PC-9 (cell line): ENCODE measurements at places on chromosomes 11 and 22.

DNA sequence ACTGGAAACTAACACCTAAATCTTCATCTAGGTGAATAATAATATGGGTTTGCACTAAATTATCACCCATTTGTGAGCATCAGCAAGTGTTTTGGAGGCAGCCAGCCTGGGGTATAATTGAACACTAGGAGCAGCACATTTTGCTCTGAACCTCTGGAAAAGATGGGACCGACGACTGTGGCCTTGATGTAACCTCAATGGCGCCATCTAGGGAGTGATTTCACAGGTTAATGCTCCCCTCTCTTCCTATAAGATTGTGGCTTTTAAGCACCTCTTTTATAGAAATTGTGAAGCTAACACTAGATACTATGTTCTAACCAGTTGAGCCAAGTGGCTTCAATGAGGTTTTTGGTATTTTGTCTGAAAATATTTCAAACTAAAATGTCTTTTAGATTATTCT lies 203.7 kb downstream of the NELL1 start:
- H3K27ac ChIP-seq, result no peak overlapping the region
- H3K4me3 ChIP-seq, result no peak overlapping the region
- peaks cover 19% of the 10 kb centered on the region for H3K27me3 ChIP-seq
- DNase-seq, result no peak

GRCh38 chr22:48373626-48374173 lies 1454.0 kb downstream of the BRD1 start:
- no peak overlapping the region for H3K27ac ChIP-seq
- H3K27me3 ChIP-seq, result peaks cover 98% of the 10 kb centered on the region
- no peak for DNase-seq

DNA sequence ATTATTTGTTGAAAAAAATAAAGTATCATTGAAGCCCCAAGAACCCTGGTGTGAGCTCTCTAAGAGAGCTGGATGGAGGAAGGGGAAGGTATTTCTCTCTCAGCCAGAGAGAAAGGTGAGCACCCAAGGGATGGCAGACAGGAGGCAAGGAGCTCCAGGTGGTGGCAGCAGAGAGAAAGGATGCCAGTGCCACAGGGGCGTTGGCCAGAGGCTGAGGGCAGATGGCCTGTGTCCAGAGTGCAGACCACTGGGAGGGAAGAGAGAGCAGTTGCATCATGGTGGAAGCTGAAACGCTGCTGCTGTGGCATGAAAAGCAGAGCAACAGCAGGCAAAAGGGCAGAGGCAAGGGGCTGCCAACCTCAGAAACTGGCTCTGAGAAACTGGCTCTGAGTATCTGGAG lies 8.5 kb downstream of the SPON1 start:
- no peaks in the 10 kb centered on the region for H3K36me3 ChIP-seq
- H3K4me3 ChIP-seq, result no peak overlapping the region

DNA sequence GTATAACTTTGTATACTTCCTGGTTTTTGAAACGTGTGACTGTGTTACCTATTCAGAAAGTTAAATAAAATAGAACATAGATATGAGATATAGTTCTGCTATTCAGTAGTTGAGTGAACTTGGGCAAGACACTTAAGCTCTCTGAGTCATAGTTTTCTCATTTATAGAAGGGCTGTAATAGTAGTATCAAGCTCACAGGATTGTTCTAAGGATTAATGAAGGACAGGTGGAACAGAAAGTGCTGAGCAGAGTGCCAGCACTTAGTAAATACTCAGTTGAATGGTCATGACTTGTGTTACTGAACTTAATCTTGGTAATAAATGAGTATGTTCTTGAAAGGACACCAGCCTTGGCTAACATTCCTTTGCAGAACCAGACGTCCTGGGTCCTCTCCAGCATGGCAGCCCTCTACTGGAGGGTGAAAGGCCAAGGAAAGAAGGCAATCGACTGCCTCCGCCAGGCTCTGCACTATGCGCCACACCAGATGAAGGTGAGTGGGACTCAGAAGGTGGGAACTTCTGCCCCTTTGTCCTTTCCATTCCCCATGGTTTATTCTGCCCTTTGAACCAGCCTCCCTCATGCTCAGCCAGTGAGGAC lies 131.2 kb downstream of the TTC17 start:
- H3K4me3 ChIP-seq, result no peak overlapping the region
- no peak overlapping the region for H3K27ac ChIP-seq
- H3K4me1 ChIP-seq, result no peaks in the 10 kb centered on the region
- no peak for DNase-seq
- H3K27me3 ChIP-seq, result no peaks in the 10 kb centered on the region
- 0 out of 2 replicates have a peak, but pooled peaks cover 12% of the 10 kb centered on the region for H3K36me3 ChIP-seq

DNA sequence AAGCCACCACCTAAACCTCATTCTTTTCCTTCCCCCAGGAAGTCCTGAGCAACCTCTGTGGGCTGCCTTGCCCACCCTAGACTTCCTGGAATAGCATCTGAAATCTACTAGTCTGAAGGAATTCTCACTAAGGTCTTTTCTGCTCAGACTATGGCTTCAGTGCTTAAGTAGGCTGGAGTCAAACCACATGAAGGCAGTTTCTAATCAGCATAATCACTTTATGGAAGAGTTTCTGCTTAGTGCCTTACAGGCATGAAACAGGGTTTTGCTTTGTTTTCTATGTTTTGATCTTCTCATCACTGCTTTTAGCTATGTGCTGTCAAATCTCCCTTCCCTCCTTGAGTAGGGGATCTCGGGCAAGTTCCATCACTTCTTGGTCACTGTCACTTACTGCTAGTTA lies 117.7 kb downstream of the WT1 start:
- peaks cover 5% of the 10 kb centered on the region; the same call in 1 of the 2 replicates for H3K27me3 ChIP-seq
- H3K4me1 ChIP-seq, result peaks cover 10% of the 10 kb centered on the region

DNA sequence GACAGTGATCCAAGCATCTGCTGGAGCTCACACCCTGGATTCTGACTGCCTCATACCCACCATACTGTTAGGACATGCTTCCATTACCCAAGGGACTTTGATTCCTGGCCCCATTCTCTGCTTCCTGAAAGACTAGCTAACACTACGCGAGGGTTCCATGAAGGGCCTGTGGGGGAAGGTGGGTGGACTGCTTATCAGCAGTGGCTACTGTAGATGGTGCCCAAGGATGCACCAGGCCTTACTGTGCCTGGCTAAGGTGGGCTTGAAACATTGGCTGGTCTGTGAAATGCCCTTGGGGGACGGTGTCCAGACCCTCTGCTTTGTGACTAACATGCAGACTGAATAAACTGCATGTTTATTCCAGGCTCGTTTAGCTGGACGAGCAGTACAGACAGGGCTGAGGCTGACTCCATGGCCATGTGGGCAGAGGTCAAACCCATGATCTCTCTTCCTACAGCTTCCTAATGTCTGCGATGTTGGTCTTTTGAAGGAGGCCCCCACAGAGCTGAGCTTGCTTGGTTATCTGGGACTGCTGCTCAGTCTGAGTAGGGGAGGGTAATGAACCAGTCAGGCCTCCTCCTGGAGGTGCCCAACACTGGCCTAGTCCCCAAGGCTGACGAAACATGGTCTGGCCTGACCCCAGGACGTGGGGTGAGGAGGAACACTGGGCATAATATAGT lies 48.3 kb upstream of the PHOX2A start:
- no peaks in the 10 kb centered on the region for H3K27me3 ChIP-seq
- no peak for DNase-seq
- H3K36me3 ChIP-seq, result no peaks in the 10 kb centered on the region
- no peak overlapping the region for H3K27ac ChIP-seq

- peaks cover 58% of the 10 kb centered on the region for H3K27me3 ChIP-seq
- no peaks in the 10 kb centered on the region for H3K4me1 ChIP-seq
- H3K27ac ChIP-seq, result no peak overlapping the region
- no peak for DNase-seq
- H3K4me3 ChIP-seq, result no peak overlapping the region
Observed at GRCh38 chr11:20608934-20609333, 9.5 kb downstream of the SLC6A5 start.
